ENCODE measurements at places on chromosomes 7 and 10.

DNA sequence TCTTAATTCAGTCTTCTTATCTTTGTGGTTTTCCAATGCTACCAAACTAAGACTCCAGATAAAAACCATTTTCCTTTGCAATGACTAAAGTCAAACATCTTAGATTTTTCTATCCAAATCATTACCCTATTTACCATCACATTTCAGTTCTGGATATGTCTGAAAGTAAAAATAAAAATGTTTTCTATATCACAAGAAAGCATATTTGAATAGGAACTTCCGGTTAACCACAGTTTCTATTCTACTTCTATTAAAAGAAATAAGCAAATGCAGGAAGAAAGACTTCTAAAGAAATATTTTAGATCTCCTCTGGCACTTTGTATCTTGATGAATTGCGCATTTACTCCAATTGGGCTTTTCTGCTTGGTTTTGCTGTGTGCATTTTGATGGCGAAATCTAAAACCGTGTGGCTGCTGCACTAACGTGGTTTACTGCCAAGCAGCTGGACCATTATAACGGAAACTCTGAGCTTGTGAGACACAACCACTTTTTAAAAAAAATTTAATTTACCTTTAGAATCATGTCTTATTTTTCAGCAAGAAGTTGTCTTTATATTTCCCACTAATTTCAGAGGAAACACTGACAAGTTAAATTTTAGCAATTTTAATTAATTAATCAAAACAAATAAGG, 146.1 kb downstream of the VPS50 start:
- no peak for DNase-seq

- DNase-seq: no peak
Observed at GRCh38 chr7:103710247-103710646, 264.2 kb upstream of the SLC26A5 start.

DNA sequence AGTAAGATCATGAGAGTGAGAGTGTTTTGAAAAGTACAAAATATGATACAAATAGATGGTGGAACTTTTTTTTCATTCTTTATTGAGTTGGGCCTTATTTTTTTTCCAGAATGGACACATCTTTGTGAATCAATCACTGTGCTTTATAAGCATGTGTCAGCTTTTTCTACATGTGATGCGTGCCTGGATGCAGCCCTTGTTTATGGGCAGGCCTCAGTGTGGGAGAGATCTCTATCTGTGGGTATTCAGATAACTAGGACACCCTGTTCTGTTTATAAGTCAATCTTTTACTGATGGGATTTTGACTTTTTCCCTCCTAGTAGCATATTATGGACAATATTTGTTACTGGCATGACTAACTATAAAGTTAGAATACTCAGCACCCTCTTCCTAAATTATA, 42.9 kb upstream of the IKZF1 start:
- DNase-seq: no peak

GRCh38 chr7:130415006-130415405, 25.8 kb downstream of the CEP41 start:
- no peak for DNase-seq

Data from stimulated activated CD8-positive, alpha-beta memory T cell treated with anti-CD3 and anti-CD28 coated beads, Interleukin-15, amount 100 ng/mL, for 24 hours (primary cell).